ENCODE measurements at places on chromosomes 6 and 20.
A peak's percentile ranks its signal among the peaks of the same experiment; 100 is the strongest.

DNA sequence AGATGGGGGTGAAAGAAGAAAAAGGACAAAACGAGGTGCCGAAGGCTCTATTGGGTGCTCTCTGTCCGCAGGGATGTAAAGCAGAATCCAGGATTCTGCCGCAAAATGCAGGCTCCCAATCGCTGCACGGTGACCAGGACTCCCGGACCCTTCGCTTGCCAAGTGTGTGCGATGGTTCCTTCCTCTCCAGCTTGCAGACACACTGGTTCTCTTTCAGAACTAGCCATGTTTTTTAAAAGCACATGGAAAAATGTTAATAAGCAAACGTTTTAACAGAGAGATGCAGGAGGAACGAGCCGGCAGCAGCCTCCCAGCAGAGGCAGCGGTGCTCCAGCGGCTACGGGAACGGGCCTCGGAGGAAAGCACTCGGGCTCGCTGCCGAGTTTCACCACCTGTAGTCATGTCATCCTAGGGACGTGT is 59.6 kb downstream of the ZNF831 start:
- DNase-seq: peak; percentile 14

DNA sequence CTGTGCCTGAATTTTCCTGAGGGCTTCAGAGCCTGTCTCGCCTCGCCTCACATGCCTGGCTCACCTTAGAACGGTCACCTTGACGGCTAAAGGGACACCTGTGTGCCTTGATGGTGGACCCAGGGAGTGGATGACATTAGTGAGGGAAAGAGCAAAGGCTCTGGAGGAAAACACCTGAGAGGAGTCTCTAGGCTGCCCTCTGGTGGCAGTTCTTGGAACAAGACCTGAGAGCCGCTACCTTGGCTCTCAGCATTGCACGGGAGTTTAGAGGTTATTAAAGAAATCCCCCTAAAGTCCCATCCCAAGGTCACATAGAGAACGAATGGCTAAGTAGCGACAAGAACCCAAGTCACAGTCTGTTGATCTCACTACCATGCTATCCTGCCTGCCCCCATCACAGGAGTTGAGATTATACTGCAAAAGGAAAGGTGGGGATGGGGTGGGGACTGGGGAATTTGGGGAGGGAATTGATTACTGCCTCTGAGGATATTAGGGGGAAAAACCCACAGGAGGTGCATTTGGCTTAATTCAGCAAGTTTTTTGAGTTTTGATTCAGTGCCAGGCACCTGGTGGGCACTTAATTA is 7.9 kb upstream of the CDSN start:
- peak; percentile 35 for DNase-seq

GRCh38 chr6:40320947-40321346 is 266.2 kb downstream of the LRFN2 start:
- no peak for DNase-seq

GRCh38 chr20:50366270-50367103 is 143.7 kb upstream of the PTPN1 start:
- DNase-seq: peak; percentile 45

DNA sequence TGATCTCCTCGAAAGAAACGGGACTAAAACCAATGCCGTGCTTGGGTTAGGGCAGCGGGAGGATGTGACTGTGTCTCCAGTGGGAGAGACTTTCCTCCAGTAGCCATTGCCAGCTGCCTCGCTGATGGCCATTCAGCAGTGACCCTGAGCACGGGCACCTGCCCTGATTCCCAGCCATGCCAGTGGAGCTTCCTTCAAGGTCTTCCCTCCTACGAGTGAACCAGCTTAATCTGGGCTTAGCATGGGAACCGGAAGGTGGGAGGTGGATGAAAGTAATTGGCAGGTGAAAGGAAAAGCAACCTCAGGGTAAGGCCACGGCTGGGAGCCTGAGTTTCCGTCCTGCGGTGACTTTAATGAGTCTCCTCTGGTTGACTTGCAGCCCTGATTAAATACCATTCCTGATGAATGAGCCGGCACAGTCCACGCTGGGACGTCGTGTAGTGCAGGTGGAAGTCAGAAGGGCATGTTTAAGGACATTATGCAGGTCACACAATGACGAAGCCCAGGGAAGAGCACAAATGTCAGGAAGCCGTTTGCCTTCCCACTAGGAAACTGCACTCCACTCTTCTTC is 813.5 kb downstream of the QKI start:
- no peak for DNase-seq

DNA sequence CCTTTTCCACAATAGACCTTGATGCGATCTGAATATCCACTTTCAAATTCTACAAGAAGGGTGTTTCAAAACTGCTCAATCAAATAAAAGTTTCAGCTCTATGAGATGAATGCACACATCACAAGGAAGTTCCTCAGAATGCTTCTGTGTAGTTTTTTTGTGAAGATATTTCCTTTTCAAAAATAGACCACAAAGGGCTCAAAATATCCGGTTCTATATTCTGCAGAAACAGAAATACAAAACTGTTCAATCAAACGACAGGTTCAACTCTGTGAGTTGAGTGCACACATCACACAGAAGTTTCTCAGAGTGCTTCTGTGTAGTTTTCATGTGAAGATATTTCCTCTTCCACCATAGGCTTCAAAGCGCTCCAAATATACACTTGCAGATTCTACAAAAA is 293.9 kb upstream of the DEFB115 start:
- no peak for DNase-seq

DNA sequence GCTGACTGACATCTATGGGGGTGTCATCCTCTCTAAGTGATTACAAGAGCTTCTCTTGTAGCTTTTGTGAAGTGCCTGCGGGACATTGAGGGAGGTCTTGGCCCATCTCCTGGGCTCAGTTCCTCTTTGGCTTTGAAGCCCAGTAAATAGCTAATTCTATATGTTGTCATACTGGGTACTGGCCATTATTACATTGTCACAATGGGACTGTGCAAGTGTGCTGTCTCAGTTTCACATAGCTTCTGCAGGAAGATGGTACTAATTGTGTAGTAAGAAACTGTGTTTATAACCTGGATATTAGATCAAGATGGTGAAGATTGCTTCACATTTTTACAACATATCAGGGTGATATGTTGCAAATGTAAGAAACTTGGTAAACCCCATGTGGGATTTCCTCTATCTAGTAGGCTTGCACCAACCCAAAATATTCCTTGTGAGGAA is 19.9 kb downstream of the SPINT3 start:
- DNase-seq: no peak

DNA sequence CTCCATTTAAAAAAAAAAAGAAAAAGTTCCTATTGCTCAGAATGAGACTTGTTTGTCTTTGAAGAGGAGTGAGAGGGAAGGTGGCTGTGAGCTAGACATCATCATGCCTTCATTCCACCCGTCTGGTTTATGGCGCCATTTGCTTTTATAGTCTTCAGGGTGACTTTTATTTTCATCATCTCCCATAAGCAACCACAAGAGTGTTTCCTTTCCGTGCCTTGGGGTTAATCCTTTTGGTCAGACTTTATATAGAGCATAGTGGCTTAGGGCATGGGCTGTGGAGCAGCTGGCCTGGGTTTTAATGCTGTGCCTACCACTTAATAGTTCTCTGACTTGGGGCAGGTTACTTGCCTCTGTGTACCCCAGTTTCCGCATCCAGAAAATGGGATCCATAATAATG is 77.8 kb downstream of the RREB1 start:
- no peak for DNase-seq

GRCh38 chr20:54068966-54069365 is 1.4 kb downstream of the BCAS1 start:
- no peak for DNase-seq

DNA sequence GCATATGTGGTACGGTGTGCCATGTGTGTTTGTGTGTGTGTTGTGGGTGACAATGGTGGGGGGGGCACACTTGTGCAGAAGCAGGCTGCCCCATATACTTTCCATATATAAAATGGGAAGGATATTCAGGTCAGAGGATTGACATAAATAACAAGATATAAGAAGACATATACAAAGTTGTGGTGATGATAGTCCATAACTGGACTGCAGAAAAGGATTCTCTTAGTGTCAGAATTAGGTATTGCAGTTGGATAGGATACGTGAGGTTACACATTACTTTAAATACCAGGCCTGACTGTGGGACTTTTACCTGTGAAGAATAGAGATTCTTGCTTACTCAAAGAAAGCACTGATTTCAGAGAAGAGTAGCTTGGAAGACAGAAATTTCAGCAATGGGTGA is 1260.3 kb downstream of the EPHA7 start:
- DNase-seq: no peak

DNA sequence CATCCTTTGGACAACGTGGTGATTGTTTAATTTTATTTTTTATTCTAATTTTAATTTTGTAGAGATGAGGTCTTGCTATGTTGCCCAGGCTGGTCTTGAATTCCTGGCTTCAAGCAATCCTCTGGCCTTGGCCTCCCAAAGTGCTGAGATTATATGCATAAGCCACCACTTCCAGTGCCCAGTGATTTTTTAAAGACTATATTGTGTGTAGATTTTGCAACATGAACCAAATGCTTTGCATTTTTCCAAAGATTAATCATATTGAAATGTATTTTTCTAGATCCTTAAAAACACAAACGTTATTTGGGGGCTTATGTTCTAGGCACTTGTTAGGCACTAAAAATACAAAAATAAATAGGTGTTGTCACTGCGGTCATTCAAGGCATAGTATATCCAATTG is 117.6 kb upstream of the CCN2 start:
- no peak for DNase-seq

GRCh38 chr6:74658391-74658790 is 547.5 kb downstream of the COL12A1 start:
- DNase-seq: no peak

GRCh38 chr20:37396416-37397075 is 50.6 kb downstream of the SRC start:
- peak; percentile 24 for DNase-seq

GRCh38 chr6:56772737-56773184 is 130.1 kb upstream of the DST start:
- DNase-seq: no peak

DNA sequence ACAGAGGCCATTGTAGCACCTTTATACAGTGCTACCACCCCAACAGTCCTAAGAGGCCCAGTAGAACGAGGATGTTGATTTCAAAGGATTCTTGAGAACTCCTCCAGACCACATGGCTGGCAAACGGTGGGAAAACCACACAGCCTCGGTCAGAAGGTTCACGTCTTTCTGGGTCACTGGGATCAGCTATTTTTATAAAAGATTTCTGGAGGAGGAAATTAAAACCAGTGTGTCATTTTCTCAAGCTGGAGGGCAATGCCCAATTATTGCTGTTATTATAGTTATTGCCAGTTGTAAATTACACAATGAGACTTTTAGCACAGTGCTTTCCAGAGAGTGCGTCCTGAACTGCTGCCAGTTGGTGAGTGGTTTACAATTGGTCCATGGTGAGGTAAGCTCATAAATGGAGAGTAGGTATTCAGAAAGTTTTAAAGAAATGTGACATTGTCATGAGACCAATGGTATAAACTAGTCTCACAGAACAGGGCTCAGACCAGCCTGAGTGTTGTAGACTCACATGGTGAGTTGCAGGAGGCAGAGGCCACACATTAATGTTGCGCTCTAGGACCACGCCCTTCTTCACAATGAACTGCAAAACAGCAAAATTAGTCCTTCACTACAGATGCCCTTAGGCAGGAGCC is 8.4 kb upstream of the PPP1R14C start:
- no peak for DNase-seq

DNA sequence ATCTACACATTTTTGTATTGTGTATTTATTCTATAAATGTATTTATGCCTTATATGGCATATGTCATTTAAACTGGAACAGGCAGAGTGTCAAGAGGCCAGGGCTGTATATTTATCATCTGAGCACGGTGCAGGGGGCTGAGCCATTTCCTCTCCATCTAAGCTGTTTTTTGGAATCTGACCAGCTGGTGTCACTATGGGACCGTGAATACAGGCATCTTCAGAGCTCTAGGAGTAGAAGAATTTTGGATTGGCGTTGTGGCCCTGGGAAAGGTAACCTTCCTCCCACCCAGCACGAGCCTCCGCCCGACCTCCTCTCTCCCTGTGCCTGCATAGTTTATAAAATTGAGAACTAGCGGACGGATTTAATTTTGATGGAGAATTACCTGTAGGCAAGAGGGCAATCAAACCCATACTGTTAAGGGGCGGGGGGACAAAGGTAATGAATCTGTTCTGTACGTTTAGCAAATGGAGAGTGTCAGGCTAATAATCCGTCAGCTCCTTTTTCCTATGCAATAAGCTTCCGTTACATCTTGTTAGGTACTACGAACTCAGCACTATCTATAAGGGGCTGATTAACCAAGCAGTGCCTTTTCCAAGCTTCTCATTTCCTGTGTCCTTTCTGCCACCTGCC is 29.0 kb upstream of the EEF1E1 start:
- peak; percentile 75 for DNase-seq

DNA sequence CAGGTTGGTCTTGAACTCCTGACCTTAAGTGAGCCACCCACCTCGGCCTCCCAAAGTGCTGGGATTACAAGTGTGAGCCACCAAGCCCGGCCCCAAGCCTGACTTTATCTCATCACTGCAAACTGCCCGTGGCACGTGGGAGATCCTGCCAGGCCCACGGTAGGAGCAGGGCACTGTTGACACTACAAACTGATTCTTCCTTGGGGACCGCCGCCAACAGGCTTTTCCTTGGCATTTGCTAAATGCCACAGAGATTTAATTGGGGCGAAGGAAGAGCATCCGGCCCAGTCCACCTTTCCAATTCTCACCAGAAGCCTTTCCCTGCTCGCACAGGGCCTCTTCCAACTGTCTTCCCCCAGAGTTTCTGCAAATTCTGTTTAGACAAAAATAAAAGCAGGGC is 11.0 kb downstream of the ATP9A start:
- DNase-seq: no peak

DNA sequence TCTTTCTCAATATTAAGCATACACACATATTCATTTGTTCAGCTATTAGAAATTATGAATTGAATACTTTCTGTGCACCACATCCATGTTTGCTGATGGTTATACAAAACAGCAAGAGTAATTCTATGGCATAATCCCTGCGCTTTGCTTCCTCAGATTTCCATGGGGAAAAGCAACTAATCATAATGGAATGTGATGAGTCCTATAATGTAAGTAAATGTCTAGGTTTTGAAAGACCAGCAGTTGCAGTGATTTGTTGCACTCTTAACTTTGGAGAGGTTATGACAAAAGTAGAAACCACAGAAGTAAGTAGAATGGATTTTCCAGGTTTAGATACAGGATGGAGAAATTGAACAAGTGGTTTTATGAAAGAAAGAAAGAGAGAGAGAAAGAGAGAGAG is 652.1 kb downstream of the CBLN4 start:
- no peak for DNase-seq

All from Kasumi-1 (cell line).